ENCODE measurements at places on chromosomes 1 and 21. TPM values are rescaled to one million over a fixed set of nuclear protein-coding genes. Genes with fewer than 3 reads are reported as not detected.

Gene NIBAN1
- total RNA-seq = 16.8 TPM

DNA sequence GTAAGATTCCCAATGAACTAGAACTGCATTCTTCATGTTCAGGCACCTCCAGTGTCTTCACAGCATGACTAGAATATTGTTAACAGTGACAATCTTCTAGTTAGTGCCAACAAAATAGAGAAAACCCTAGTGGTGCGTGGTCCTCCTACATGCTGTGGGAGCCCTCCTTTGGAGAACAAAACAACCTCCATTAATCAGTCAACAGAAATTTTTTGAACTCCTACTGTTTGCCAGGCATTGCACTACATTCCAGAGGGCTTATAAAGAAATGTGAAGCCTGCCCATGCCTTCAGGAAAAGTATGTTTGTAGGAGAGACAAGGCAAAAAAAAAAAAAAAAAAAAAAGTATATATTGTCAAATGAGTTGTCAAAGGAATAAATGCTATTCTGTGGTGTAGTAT lies 252.7 kb downstream of the LRRC40 start:
- DNase-seq = no peak

Gene GSTM1
- total RNA-seq = 112 TPM

DNA sequence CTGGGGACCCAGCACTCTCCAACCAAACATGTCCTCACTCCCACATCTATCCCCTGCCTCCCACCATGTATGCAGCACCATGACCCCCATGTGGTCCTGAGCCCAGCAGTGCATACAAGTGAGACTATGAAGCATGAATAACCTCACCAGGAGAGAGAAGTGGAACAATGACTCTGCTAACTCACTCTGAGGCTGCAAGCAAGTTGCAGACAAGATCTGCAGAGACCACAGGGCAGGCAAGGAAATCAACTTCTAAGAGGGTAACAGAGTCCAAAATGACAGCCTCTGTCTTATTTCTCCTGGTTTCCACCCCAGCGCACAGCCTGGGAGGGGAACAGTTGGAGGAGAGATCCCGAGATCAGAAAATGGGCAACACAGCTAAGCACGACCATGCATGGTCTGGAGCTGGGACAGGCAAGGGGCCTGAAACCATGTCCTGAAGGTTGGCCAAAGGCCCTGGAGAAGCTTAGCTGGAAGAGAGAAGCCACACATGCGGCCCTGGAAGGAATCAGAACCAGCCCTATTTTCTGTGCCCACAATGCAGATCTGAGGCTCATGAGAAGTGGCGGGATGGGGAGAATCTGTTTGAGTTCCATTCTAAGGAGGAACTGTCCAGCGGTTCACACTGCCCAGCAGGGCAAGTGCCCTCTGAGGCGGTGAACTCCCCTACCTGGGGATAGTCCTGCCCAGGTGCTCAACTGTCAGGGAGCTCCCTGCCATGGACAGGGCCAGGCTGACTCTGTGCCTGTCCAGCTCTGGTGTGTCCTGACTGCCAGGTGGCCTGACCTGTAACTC lies 12.5 kb upstream of the REN start:
- DNase-seq = no peak

Gene NUP210L
- 0.07 TPM for total RNA-seq

- DNase-seq = no peak
Measured at GRCh38 chr1:230113593-230114236, 46.7 kb downstream of the GALNT2 start.

- no peak for DNase-seq
Measured at GRCh38 chr1:230328342-230329015, 97.7 kb downstream of the PGBD5 start.

Measured in activated T-helper 2 cell treated with anti-CD3 and anti-CD28 coated beads, Interferon-gamma antibody, Interleukin-2, Interleukin-4, amounts not matched to agents 10 μg/mL and 5 μg/mL and 100 μg/mL, durations not matched to agents 14 hours and 24 hours and 36 hours (primary cell).